ENCODE measurements at places on chromosomes 16 and 17.

GRCh38 chr16:5016967-5017677 lies 16.6 kb downstream of the NAGPA start:
- DNase-seq: no peak

DNA sequence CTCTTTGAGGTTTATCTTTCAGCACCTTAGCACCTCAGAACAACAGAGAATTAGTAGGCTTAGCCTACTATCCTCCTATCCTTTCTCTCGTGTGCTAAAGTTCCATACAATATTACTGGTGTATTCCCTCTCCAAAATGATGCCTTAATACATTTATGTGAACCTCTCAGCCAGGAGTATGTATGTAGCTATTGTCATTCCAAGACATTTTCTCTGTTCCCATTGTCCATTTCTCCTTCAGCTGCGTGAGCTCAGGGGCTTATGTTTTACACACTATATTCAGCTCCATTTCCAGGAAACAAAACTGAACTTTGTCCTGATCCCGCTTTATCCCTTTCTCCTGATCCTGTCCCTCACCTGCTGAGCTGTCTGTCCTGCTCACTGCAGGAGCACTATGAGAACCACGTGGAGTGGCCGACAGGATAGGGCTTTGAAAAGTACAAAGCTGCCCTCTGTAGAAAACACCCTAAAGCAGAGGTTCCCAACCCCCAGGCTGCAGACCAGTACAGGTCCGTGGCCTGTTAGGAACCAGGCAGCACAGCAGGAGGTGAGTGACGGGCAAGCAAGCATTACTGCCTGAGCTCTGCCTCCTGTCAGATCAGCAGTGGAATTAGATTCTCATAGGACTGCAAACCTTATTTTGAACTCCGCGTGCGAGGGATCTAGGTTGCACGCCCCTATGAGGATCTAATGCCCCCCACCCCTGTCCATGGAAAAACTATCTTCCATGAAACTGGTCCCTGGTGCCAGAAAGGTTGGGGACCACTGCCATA lies 55.7 kb downstream of the CENPV start:
- DNase-seq: no peak

DNA sequence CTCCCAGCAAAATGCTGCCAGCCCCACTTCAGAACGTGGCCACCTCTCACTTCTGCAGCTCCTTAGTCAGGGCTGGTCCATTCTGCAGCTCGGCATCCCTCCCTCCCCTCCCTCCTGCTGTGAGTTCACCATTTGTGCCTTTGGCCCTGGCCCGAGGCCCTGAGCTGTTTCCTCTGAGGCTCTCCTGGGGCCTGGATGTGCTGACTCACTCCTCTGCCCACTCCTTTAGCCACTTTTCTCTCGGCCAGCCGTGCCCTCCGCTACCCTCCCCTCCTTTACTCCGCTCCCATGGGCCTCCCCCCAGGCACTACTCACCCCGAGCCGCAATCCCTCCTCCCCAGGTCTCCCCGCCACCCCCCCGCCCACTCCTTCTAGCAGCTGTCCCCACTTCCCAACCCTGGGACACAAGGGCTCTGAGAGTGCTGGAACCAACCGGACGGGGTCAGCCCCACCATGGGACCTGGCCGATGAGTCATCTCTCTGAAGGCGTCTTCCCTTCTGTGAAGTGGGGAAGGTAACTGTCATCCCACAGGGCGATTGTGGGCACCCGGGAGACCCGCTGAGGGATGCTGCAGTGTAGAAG lies 11.5 kb downstream of the KCNG4 start:
- DNase-seq: no peak

DNA sequence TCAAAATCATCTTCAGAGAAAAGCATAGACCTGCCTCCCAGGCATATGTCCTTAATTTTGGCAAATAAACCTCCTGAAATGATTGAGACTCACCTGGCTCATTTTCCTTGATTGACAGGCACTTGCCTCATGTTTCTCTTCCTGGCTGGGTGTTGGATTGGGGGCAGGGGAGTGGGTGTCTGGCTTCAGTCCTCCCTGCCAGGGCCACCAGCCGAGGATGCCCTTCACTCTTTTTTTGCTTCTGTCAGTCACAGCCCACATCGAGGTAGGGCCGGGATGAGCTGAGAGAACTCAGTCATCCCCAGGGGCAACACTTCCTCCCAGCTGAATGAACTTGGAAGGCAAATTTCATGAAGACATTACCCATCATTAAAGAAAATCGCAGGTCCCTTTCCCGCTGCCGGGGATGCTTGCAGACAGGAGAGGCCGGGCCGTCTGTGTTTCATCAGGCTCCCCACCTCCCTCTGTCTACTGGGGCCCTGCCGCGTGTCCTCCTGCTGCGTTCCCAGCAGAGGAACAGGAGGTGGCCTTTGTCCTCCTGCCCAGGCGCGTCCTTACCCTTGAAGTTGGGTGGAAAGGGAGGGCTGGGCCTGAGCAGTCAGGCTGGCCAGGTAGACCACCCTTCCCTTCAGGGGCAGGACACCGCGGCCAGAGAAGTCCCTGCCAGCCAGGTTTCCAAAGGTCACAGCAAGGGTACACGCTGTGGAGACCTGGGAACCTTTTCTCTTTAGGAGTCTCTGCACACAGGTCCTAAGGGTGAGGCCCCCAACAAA lies 11.2 kb upstream of the DNAH17 start:
- DNase-seq: no peak

- DNase-seq: no peak
Observed at GRCh38 chr17:50151937-50152547, 1.6 kb upstream of the PPP1R9B start.

- no peak for DNase-seq
Observed at GRCh38 chr17:2211661-2212399, 91.8 kb downstream of the SMG6 start.

DNA sequence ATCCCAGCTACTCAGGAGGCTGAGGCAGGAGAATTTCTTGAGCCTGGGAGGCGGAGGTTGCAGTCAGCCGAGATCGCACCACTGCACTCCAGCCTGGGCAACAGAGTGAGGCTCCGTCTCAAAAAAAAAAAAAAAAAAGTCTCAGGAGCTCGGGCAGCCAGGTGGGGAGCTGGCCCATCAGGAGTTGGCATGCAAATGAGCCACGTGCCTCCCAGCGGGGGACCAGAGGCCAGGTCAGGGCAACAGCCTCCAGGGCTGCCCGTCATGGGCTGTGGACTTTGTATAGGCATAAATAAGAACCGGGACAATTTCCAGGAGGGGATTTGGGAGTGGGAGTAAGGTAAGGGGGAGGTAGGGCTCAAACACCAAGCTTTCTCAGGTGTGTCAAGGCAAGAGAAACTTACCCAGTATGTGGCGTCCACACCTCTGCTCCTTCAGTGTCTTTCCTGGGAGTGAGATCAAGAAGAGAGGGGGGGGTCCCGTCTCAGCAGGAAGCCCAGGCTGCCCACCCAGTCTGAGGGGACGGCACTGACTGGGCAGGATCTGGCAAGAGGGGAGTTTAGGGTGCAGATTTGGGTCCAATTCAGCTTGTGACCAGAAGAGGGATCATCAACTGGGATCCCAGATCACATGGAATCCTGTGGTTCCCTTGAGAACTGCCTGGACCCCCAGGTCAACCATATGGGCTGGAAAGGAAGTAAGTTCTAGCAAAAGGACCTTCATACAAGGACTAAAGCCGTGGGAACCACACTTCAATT lies 22.3 kb upstream of the G6PC1 start:
- DNase-seq: no peak

DNA sequence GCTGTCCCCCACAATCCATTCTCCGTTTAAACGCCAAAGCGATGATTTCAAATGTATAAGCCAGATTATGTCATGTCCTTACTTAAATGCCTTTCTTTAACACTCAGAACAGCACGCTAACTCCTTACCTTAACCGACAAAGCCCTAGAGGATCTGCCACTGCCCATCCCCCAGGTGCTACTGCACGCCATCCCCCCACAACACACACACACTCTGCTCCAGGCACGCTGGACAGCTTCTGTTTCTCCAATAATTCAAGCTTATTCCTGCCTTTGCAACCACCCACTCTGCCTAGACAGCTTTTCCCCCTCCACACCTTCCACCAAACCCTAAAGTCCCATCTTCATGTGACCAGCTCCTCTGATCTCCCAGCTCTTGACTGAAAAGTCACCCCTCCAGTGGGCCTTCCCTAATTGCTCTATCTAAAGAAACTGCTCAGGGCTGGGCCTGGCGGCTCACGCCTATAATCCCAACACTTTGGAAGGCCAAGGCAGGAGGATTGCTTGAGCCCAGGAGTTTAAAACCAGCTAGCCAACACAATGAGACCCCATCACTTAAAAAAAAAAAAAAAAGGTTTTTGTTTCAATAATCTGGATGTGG lies 38.9 kb upstream of the RPL38 start:
- DNase-seq: no peak

DNA sequence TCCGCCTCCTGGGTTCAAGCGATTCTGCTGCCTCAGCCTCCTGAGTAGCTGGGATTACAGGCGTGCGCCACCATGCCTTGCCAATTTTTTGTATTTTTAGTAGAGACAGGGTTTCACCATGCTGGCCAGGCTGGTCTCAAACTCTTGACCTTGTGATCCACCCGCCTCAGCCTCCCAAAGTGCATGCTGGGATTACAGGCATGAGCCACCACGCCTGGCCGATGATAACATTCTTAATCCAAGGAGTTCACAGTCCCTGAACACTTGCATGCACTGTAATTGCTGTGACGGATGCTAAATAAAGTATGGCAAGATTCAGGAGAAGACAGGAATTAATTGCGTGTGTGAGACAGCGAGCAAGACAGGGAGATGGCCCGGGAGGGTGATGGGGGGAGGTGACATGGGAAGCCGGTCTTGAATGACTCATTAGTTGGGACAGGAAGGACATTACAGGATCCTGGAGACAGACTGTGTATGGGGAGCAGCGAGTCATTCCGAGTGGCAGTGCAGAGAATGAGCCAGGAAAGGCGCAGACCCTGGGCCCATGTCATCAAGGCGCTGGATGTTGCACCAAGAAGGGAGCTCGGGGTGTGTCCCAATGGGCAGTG lies 6.7 kb downstream of the ABCA3 start:
- no peak for DNase-seq

GRCh38 chr16:4298761-4299522 lies 16.9 kb upstream of the GLIS2 start:
- DNase-seq: no peak

GRCh38 chr17:66190738-66191592 lies 968 bp downstream of the CEP112 start:
- DNase-seq: no peak

DNA sequence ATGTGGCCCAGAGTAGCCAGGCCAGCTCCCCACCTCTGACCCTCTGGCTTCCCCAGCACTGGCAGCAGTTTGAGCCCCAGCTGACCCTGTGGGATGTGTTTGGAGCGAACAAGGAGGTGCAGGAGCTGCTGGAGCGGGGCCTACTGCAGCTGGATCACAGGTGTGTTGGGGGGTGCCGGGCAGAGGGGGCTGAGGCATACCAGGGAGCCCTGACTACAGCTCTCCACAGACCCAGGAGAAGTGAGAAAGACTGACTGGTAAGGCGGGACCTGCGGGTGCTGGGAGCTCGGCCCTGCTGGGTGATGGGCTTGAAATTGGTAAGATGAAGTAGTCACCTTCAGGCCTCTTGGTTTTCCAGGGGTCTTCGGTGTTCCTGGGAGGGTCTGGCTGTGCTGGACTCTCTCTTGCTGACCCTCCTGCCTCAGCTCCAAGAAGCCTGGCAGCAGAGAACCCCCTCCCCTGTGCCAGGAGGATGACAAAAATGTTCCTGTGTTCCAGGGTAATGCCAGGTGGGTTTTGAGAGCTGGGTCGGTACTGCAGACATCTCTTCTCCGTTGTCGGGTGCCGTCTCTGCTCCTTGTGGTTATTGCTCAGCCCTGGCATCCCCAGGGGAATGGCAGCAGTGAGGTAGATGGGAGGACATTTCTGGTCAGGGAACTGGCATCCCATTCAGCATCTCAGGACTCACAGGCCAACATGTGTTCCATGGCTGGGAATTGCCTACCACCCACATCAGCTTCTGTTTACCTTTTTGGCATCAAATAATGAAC lies 5.9 kb downstream of the RSAD1 start:
- no peak for DNase-seq

DNA sequence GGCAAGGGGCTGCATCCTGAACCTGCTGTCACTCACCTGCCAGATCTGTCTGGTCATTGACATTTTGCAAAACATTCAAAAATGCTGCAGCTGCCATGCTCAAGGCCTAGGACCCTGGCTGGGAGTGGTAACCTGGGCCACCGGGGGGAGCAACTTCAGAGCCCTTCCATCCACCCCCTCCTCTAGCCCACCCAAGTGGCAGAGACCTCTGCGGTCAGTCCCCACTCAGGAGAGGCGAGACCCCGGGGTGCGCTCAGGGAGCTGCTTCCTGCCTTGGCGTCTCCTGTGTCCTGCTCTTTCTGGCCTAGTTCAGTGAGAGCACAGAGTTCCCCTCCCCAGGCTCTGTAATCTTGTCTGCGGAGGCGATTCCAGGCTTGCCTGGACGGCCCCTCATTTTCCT lies 108.8 kb downstream of the CCDC182 start:
- no peak for DNase-seq

GRCh38 chr17:17499402-17500145 lies 3.4 kb upstream of the RASD1 start:
- no peak for DNase-seq

- DNase-seq: no peak
Observed at GRCh38 chr16:29665294-29666077, 2.4 kb downstream of the SPN start.

DNA sequence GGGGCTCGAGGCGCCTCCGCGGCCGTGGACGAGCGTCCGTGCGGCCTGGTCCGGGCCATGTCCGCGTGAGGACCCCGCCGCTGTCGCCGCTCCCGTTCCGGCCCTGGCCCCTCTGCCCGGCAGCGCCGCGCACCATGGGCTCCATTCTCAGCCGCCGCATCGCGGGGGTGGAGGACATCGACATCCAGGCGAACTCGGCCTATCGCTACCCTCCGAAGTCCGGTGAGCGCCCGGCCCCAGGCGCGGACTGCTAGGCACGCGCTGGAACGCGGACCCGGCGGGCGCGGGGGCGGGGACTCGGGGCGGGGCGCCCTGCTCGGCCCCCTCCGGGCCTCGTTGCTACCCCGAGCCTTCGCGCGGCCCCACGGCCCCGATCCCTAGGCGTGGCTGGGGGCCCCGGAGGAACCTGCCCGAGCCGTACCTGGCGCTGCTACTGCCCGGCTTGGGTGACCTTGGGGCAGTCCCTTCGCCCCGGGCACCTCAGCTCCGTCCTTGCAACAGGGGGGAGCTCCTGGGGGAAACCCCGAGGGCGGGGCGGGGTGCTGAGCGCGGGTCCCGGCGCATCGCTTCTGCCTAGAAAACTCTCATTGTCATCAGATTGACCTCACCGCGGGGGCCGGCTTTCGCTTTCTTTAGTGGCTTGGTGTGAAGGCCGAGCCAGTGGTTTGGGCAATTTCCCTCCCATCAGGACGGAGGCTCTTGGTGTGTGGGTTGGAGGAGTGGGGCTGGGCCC lies 367 bp downstream of the MGRN1 start:
- peak; percentile 44 for DNase-seq

Data from stimulated activated CD8-positive, alpha-beta memory T cell treated with anti-CD3 and anti-CD28 coated beads, Interleukin-4, amount 100 ng/mL, for 1 hour (primary cell).